Activated T-helper 1 cell treated with anti-CD3 and anti-CD28 coated beads, Interleukin-2, amount 50 U/mL, for 16 hours (primary cell): ENCODE measurements at places on chromosomes 6 and 20.

DNA sequence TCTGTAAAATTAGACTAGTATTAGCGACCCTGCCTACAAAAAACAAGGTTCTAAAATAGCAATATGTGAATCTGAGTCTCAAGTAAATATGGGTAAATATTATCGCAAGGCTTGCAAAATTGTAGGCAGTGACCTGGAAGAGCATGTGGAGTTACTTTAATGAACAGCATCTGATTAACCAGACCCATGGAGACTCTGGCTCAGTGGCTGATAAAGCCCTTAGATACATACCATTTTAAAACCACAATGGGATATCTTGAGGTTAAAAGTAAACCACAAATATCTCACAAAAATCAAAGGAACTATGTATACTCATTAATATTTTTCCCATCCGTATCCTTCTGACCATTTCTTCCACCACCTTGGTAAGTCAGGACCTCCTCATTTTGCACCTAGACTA is 187.0 kb downstream of the MTFR2 start:
- no peak for DNase-seq

- DNase-seq: no peak
Observed at GRCh38 chr6:13678255-13678983, 33.2 kb downstream of the RANBP9 start.

DNA sequence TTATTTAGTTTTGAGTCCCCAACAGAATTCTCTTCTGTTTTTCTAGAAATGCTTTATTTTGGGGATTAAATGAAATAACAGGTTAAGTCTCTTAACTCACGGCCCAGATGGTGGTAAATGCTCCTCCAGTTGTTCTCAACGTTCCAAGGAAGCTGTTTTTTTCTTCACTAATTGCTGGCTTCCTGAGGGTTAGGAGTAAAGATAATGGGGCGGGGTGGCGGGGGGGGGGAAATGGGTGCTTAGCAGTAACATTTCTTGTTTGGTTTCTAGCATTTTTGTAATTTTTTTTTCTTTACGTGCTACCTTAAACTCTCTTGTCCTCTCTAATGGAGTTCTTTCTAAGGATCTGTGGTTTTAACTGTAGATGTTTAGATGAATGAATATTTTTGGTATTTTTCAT is 2.2 kb downstream of the SRSF3 start:
- DNase-seq: no peak

GRCh38 chr6:132520953-132521352 is 8.0 kb upstream of the STX7 start:
- no peak for DNase-seq

DNA sequence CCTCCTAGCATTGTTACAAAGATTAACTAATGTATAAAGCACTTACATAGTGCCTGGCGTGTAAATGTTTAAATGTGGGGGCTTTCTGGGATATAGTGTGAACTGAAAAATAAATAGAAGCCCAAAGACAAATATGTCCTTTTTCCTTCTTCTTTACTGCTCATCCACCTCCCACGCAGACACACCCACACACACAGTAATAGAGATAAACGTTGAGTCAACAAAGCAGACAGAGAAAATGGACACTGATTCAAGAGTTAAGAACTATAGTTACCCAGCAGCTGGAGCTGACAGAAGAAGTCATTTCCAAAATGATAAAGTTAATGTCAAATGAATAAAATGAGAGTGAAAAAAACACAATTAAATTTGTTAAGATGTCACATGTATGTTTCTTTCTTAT is 68.3 kb downstream of the FHL5 start:
- DNase-seq: no peak

DNA sequence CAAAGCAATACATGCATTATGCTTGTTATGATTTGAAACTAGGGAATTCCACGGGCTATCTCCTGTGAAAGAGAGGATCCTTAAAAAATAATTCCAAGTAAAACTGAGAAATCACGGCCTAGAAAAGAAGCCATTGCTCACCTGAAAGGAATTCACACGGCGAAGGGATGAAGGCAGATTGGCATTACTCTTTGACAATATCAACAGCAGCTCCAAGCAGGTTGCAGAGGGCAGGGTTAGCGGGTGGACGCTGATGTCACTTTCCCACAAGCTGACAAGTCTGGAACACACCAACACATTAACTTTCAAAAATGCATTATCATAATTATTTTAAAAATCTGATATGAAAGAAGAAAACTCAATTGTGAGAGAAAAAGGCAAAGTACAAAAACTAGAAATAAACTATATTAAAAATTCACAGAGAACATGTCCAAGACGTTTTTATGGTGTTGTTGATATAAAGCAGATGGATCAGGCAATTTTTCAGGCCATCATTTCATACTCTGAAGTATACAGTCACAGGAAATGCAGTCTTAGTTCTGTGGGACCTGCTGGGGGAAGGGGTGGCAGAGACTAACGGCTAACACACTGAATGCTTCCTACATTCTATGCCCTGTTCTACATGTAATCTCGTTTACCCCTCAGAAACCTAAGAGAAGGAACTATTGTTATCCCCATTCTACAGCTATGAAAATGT is 108.3 kb downstream of the UBE3D start:
- DNase-seq: no peak

GRCh38 chr6:108874470-108875160 is 26.4 kb downstream of the ARMC2 start:
- DNase-seq: peak; percentile 24

DNA sequence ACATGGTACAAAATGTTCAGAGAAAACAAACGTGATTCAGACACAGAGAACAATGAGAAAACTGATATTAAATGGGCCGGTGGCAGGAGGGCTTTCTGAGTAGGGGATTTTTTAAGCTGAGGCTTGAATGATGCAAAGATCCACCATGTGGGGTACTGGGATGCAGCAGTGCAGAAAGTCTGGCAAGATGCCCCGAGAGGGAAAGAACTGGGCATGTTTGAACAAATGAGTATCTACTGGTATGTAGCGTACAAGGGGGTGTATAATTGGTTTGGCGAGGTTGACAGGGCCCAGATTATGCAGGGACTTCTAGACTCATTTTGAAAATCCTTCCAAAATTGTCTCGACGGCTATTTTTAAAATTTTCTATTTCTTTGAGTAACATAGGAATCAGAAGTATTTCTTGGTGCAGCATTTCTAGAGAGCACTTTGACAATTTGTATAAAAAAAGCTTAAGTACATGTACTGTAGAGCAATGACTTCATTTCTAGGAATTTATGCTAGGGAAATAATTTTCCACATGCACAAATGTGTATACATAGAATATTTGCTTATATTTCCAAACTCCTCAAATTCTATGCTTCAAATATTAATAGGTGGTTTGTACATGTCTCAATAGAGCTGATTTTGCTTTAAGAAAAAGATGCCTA is 119.6 kb upstream of the DOK5 start:
- no peak for DNase-seq

DNA sequence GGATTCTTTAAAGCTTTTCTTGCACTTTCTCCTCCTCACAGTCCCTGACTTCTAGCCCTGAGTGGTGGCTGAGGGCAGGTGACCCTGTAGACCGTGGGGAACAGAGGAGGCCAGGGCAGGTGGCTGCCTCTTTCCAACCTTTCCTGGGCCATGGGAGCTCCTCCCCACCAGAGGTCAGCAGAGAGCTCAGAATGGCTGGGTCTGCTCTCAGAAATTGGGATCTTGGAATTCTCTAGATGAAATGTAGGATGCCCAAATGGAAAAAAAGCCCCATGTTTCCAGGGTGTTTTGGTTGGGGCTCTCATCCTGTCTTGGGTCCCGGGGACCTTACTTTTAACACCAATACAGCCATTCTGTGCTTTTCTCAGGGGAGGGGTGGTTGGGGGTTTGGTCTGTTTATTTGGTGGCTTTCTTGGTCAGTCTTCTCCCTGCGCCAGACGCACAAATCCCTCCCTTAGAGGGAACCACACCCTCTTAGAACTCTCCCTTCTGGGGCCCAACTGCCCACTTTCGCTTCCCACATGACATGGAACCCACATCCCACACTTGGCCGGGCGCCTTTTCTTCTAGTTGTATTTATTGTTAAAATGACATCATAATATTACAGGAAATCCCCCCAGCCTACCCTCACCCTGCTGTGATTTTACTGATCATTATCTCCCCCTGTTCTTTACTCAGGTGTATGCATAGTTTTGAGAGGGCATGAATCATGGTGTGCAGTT is 17.9 kb downstream of the GNAS start:
- DNase-seq: no peak

- DNase-seq: no peak
Observed at GRCh38 chr20:57573242-57573641, 12.3 kb downstream of the PCK1 start.

DNA sequence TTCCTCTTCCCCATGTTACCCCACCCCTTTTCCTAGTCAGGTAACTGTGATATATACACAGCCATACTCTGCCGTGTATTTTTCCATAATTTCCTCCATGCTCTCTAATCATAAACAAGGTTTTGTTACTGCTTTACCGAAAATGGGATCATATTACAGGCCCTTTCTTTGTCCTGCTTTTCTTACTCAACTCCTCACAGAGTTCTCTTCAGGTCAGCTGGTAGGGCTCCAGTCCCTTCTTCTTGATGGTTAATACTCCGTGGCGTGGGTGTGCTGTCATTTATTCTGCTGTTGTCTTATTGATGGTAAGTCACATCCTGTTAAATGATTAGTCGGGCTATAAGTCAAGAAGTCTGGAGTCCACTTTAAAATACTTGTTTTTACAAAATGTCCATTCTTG is 24.9 kb upstream of the PI16 start:
- DNase-seq: no peak

- no peak for DNase-seq
Observed at GRCh38 chr6:169235286-169235685, 18.4 kb downstream of the THBS2 start.

DNA sequence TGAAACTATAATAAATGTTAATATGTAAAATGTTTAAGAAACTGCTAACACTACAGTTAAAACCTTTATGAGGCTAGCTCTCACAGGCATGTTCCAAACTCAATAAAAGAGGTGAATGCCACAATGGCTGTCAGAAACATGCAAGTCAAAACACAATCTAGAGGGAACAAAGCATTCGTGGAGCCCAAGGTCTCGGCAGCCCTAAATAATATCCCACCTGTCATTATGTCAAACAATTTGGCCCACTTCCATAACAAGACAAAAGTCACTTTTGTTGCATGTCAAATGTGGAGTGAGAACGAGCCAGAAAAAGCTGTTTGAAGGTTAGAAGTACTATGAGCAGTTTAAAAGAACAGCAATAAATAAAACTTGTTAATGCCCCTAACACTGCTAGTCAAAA is 181.9 kb downstream of the GMDS start:
- DNase-seq: no peak
